ENCODE measurements at places on chromosomes 6 and 20. TPM values are rescaled to one million over a fixed set of nuclear protein-coding genes. Genes with fewer than 3 reads are reported as not detected.

The PRR18 gene
- 0.29 TPM for total RNA-seq

The PPP1R16B gene
- not detected for total RNA-seq

The MED23 gene
- 33.9 TPM for total RNA-seq

The NNAT gene
- total RNA-seq, result not detected

The RXRB gene
- 19.2 TPM for total RNA-seq

The WFDC11 gene
- not detected for total RNA-seq

The NDUFAF4 gene
- 6.5 TPM for total RNA-seq

The ZC3H12D gene
- total RNA-seq, result under 0.01 TPM

The CASS4 gene
- under 0.01 TPM for total RNA-seq

The SNRPB2 gene
- 50.3 TPM for total RNA-seq

The CAGE1 gene
- under 0.01 TPM for total RNA-seq

The SAMD5 gene
- 0.59 TPM for total RNA-seq

The EYA2 gene
- 17.7 TPM for total RNA-seq

The COL9A3 gene
- not detected for total RNA-seq

The ZFP57 gene
- 0.36 TPM for total RNA-seq

The GJA10 gene
- total RNA-seq, result not detected

The PRDM1 gene
- 1.8 TPM for total RNA-seq

The SLC22A1 gene
- 1.2 TPM for total RNA-seq

The OR2H2 gene
- not detected for total RNA-seq

The C6orf136 gene
- 4.7 TPM for total RNA-seq

The SDCBP2 gene
- total RNA-seq, result 3.2 TPM

The SLC26A8 gene
- total RNA-seq, result under 0.01 TPM

The FRK gene
- 1.1 TPM for total RNA-seq

The CAPN11 gene
- total RNA-seq, result not detected

The PI3 gene
- not detected for total RNA-seq

The DNAH8 gene
- total RNA-seq, result 0.36 TPM

The RNF8 gene
- 20.9 TPM for total RNA-seq

The TFAP2C gene
- total RNA-seq, result not detected

The ABHD16A gene
- 41.0 TPM for total RNA-seq

The PPP1R14C gene
- 3.6 TPM for total RNA-seq

The TMC2 gene
- total RNA-seq, result not detected

The SSTR4 gene
- not detected for total RNA-seq

The E2F1 gene
- 1.4 TPM for total RNA-seq

The AVP gene
- total RNA-seq, result not detected

The ZBTB2 gene
- 7.1 TPM for total RNA-seq

The BMP5 gene
- total RNA-seq, result 0.36 TPM

The ARHGAP40 gene
- not detected for total RNA-seq

The PRRT1 gene
- not detected for total RNA-seq

The TUBB1 gene
- total RNA-seq, result not detected

The ZNF334 gene
- 5.0 TPM for total RNA-seq

The OPRL1 gene
- total RNA-seq, result 0.59 TPM

The SMLR1 gene
- not detected for total RNA-seq

The GPR63 gene
- under 0.01 TPM for total RNA-seq

The ADGB gene
- not detected for total RNA-seq

The OPRM1 gene
- not detected for total RNA-seq

The TMEM30A gene
- total RNA-seq, result 128 TPM

The OXT gene
- not detected for total RNA-seq

The TMEM244 gene
- total RNA-seq, result not detected

The TFAP2B gene
- not detected for total RNA-seq

The ZBTB12 gene
- 2.1 TPM for total RNA-seq

The PLN gene
- 0.36 TPM for total RNA-seq

The ASIP gene
- not detected for total RNA-seq

The ISM1 gene
- total RNA-seq, result 4.0 TPM

The IRAK1BP1 gene
- 6.9 TPM for total RNA-seq

The SNAI1 gene
- total RNA-seq, result 1.8 TPM

The ZKSCAN3 gene
- total RNA-seq, result 2.9 TPM

Data from osteoblast (primary cell).